ENCODE measurements at places on chromosomes 7 and 10. TPM values are rescaled to one million over a fixed set of nuclear protein-coding genes. Genes with fewer than 3 reads are reported as not detected.

Gene UCN3
- not detected for polyA plus RNA-seq

Gene JCAD
- 1.1 TPM for polyA plus RNA-seq

Gene C10orf62
- 0.26 TPM for polyA plus RNA-seq

Gene GPC2
- 0.14 TPM for polyA plus RNA-seq

Gene ITIH2
- polyA plus RNA-seq: 467 TPM

Gene IDI2
- not detected for polyA plus RNA-seq

Gene GRID2IP
- polyA plus RNA-seq: not detected

- no peaks in the 10 kb centered on the region for H3K4me1 ChIP-seq
- H3K27me3 ChIP-seq: no peaks in the 10 kb centered on the region
- H3K36me3 ChIP-seq: no peaks in the 10 kb centered on the region
- DNase-seq: no peak
- H3K4me3 ChIP-seq: no peak overlapping the region
These were observed 59.2 kb downstream of the CDHR3 start for GRCh38 chr7:106022193-106022821.

DNA sequence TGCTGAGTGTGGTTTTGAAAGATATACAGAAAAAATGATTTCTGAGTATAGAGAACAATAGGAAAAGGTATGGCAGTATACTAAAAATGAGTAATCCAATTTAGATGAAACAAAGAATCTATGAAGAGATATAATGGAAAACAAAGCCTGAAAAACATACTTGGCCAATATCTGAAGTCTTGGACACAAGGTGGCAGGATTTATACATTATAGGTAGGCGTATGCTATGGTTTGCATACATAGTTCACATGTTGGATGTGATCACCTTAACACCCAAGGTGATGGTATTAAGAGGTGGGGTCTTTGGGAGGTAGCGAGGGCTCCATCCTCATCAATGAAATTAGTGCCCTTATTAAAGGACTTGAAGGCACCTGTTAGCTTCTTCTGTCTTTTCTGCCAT lies 34.5 kb upstream of the BPGM start:
- H3K27me3 ChIP-seq: no peaks in the 10 kb centered on the region
- no peaks in the 10 kb centered on the region for H3K4me1 ChIP-seq
- DNase-seq: no peak
- H3K4me3 ChIP-seq: no peak overlapping the region
- H3K36me3 ChIP-seq: no peaks in the 10 kb centered on the region

DNA sequence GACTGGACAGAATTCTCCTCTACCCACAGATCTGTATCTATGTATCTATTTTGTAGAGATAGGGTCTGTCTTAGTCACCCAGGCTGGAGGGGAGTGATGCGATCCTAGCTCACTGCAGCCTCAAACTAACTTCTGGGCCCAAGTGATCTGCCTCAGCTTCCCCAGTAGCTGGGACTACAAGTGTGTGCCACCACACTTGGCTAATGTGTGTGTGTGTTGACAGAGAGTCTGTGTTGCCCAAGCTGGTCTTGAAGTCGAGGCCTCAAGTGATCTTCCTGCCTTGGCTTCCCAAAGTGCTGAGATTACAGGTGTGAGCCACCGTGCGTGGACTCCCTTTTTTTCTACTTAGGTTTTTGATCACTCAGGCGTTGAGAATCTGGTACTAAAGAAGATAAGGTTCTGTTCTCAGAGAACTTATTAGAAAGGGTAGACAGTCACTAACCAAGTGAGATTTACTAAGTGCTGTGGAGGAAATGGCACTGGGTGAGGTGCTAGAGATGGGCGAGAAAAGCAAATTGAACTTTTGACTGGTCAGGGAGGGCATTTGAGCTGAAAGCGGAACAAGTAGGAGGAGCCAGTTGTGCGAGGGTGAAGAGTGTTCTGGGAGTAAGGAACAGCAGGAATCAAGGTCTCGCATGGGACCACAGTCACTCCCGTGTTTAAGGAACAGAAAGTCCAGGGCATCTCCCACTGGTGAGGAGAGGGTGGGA lies 18.0 kb downstream of the NDUFB2 start:
- no peak for DNase-seq
- H3K27me3 ChIP-seq: no peaks in the 10 kb centered on the region
- no peak overlapping the region for H3K4me3 ChIP-seq
- H3K4me1 ChIP-seq: no peaks in the 10 kb centered on the region
- H3K27ac ChIP-seq: no peak overlapping the region

DNA sequence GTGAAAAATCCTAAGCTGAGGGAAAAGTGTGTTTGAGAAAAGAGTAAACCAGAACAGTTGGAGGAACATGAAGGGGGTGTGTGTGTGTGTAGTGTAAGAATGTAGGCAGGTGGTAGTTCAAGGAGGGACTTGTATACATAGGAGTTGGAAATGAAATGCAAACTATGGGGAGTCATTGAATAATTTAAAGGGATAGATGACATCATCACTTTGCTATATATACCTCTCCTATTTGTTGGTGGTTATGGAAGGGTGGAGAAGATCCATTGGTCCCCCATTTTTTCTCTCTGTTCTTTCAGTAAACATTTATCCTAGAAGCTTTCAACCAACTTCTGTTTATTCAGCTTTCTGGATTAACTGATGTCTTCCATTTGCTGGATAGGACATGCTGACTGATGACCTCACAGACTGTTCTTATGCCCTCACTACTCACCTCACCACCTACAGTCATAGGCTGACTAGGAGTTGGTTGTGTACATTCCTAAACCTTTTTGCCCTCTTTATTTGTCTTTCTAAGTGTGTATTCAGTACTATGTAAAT lies 20.8 kb downstream of the PPP1R9A start:
- no peaks in the 10 kb centered on the region for H3K27me3 ChIP-seq
- H3K4me3 ChIP-seq: no peak overlapping the region
- no peaks in the 10 kb centered on the region for H3K4me1 ChIP-seq
- DNase-seq: no peak
- no peaks in the 10 kb centered on the region for H3K36me3 ChIP-seq

DNA sequence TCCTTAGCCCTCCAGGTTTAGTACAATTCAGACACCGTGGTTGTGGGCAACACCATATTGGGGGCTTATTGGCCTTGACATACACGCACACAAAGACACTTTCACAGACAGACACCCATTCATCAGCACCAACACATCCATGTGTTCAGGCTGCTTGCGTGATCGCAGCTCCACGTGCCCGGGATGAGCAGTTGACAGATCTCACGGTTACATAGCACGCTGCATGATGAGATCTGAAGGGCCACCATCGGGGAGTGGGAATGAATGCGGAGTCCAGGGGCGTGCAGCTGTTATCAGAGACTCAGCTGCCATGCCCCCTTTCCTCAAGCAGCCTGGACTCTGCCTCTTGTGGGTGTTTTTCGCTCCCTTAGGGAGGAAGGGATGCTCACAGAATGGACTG lies 285.2 kb downstream of the USP6NL start:
- H3K4me3 ChIP-seq: no peak overlapping the region
- no peak for DNase-seq
- H3K4me1 ChIP-seq: no peaks in the 10 kb centered on the region
- H3K36me3 ChIP-seq: no peaks in the 10 kb centered on the region
- H3K27ac ChIP-seq: no peak overlapping the region
- no peaks in the 10 kb centered on the region for H3K27me3 ChIP-seq
